HuH-7.5 (cell line): ENCODE measurements at places on chromosomes 3 and 15.

GRCh38 chr15:32987067-32987466, 207.4 kb downstream of the FMN1 start:
- no peak for DNase-seq

- DNase-seq = no peak
Observed at GRCh38 chr3:29453284-29454001, 172.6 kb downstream of the RBMS3 start.

GRCh38 chr3:196354132-196354531, 15.9 kb upstream of the TM4SF19 start:
- DNase-seq = no peak

- no peak for DNase-seq
Observed at GRCh38 chr15:36645106-36645505, 65.7 kb downstream of the CDIN1 start.

DNA sequence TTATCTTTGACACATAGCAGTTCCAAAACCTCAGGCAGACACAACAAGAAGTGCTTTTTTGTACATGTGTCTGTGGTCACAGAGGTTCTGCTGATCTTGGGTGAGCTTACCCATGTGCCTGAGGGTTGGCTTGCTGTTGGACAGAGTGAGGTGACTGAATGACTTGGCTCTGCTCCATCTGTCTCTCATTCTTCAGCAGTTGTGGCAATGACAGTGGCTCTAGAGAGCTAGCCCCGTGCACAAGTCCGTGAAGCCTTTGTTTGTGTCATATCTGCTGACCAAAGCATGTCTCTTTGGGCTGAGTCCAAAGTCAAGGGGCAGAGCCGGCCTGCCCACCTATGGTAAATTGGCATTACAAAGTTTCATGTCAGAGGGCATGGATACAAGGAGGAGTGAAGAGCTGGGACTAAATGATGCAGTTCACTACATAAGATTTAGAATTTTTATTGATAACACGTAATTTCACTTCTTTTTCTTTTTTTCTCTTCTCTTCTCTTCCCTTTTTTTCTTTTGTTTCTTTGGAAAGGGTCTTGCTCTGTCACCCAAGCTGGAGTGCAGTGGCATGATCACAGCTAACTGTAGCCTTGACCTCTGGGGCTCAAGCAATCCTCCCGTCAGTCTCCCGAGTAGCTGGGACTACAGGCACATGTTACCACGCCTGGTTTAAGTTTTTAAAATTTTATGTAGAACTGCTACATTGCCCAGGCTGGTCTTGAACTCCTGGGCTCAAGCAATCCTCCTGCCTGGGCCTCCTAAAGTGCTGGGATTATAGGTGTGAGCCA, 77.9 kb downstream of the ITPR1 start:
- DNase-seq = no peak

DNA sequence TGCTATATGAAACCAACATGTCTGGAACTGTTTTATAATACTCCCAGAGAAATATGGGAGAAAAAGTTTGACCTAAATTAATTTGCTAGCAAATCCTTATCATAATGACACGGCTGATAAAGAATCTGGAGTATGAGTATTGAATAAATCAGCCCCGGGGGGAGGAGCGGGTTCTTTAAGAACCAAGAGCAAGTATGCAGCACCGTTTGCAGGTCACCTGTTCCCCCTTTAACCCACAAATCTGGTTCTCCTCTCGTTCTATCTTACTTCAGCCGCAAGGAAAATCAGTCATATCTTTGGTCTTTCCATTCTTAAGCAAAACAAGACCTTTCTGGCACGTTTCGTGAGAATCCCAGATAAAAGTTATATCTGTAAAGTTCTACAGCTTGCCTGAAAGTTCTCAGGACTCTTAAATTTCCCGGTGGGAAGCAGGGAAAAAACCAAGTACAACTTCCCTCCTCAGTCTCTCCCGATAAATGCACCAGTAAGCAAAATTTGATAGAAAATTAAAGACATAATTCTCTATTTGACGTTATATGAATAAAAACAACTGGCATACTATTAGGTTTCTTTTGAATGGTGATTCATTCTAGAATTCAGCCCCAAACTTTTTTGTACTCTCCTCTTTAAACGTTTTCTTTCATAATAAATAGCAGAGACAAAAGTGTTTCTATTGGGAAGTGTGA, 348.6 kb downstream of the ZBBX start:
- DNase-seq = no peak

GRCh38 chr3:183044547-183045229, 54.6 kb downstream of the MCCC1 start:
- DNase-seq = no peak

DNA sequence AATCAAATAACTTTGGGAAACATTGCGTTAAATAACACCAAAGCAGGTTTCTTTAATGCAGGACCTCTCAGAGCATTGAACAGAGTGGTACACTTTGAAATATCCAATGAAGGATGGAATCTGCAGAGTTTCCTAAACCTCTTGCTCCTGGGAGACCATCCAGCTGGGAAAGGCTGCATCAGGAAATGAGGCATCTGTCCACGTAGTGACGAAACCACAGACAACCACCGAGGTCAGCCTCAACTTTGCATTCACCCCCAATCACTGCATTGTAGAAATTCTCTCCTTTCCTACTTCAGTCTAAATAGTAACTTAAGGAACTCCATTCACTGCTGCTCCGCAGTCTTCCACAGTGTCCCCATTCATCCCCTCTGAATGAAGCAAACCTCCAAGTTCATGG, 41.5 kb upstream of the CDV3 start:
- DNase-seq = no peak

GRCh38 chr3:12470680-12471079, 13.6 kb upstream of the TSEN2 start:
- DNase-seq = no peak

DNA sequence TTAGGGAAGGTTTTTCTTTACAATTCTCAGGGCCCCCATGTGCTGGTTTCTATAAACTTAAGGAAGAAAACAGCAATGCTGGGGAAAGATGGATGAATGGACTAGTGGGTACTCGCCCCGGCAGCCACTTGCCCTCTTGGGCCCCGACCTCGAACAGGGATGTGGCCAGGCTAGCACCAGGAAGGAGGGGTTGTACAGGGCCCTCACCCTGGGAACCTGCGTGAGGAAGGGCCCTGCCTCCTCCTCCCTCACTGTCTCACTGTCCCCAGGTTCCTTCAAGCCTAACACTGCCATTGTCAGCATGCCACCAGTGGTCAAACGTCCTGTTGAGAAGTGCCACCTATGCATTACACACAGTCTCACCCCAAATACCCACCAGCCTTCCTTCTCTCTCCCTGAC, 9.1 kb downstream of the ADAMTS17 start:
- no peak for DNase-seq
